Fibroblast of villous mesenchyme (primary cell): ENCODE measurements at places on chromosomes 4 and X.

DNA sequence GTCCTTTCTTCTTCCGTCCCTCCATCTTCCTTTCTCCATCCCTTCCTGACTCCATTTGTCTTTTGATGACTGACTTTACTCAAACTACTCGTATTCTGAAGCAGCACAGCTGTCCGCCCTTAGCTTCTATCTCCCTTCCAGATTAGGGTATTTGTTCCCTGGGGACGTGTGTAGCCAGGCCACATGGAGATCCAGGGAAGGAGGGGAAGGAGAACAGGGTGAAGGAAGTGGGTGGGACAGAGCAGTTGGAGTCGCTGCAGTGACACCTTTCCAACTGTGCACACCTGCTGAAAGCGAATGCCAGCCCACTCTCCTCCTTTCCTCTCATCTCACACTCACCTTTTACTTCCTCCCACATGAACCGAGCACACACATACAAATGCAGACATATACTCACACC is 323.8 kb downstream of the DCTD start:
- DNase-seq = no peak

DNA sequence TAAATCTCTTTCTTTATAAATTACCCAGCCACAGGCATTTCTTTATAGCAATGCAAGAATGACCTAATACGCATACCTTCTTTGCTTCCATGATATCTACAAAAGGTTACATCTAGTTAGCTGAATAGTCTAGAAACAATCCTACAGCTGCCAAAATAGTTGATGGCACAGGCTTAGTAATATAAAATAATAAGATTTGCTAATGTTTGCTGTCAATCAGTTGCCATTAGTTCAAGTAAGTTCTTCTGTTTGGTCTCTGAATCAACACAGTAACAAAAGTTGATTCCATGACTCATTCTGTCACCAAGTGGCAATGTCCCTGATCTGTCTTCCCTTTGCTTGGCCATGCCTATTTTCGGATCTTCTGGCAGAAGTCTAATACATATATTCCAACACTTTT is 470.2 kb downstream of the SPRY1 start:
- no peak for DNase-seq

DNA sequence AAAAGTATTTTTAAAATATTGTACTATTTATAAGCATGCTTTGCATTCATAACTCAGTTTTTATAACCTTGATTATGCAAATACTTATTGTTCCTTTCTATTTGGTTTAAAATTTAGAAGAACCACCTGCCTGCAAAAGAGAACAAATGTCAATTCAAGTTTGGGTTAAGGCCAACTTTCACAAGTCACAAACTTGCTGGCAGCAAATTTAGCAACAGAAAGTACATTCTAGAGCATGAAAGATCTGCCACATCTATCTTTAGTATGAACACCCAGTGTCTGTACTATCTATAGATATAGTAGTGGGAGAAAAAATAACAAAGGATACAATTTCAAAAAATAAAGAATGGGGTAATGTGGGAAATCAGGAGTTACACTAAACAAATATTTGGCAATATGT is 1014.2 kb downstream of the C4orf33 start:
- no peak for DNase-seq

GRCh38 chr4:28278676-28279075 is 1418.0 kb downstream of the STIM2 start:
- DNase-seq = no peak
